ENCODE measurements at places on chromosomes 1 and 21.

GRCh38 chr1:26060832-26061574 is 6.4 kb downstream of the TRIM63 start:
- peaks cover 74% of the 10 kb centered on the region for H3K27me3 ChIP-seq
- no peak overlapping the region for H3K4me3 ChIP-seq
- no peak overlapping the region for H3K27ac ChIP-seq

DNA sequence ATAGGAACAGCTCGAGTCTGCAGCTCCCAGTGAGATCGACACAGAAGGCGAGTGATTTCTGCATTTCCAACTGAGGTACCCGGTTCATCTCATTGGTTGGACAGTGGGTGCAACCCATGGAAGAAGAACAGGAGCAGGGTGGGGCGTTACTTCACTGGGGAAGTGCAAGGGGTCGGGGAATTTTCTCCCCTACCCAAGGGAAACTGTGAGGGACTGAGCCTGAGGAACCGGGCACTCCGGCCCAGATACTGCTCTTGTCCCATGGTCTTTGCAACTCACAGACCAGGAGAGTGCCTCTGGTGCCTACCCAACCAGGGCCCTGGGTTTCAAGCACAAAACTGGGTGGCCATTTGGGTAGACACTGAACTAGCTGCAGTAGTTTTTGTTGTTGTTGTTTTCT is 307.1 kb downstream of the AMY1C start:
- H3K36me3 ChIP-seq, result no peaks in the 10 kb centered on the region
- no peak for DNase-seq
- no peak overlapping the region for H3K4me3 ChIP-seq
- no peaks in the 10 kb centered on the region for H3K27me3 ChIP-seq
- no peak overlapping the region for H3K27ac ChIP-seq
- no peaks in the 10 kb centered on the region for H3K4me1 ChIP-seq

DNA sequence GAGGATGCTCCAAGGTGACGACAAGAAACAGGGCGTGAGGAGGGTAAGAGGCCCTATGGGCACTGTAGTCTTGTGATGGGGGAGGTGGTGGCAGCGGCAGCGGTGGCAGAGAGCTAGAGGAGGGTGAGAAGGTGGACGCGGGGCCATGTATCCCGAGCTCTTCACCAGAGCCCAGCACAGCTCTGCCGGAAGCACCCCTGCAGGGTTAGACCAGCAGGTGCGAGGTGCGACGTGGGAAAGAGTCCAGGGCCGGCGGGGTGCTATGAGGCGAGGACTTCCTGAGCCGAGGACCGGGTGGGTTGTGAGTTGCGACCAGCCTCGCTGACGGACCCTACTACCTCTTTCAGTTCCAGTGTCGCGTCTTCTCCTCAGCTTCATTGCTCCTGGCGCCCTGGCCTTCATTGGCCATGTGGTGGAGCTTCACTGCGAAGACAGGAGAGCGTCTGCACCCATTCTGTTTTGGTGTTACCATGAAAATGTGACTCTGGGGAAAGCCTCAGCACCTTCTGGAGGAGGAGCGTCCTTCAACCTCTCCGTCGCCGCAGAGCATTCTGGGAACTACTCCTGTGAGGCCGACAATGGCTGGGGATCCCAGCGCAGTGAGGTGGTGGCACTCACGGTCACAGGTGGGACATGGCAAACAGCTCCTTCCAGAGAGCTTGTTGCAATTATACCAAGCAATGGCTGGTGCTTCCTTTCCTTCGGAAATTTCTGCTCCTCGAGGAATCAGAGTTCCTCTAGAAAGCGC is 67.9 kb upstream of the KIRREL1 start:
- H3K36me3 ChIP-seq, result no peaks in the 10 kb centered on the region
- no peak for DNase-seq
- H3K4me1 ChIP-seq, result no peaks in the 10 kb centered on the region

DNA sequence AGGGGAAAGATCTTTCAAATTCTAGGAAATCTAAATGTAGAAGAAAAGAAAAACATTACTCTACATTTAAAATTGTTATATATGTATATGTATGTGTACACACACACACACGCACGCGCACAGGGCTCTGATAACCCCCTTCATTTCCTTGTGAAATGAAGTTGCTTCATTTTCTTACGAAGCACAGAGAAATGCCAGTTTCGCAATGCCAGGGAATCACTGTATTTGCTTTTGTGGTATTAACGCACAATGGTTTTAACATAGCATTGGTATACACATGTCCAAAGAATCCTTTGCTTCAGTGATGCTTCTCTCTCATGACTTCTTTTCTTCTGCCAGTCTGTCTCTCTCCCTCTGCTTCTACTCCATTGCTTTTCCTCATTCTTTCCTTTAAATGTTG is 8.4 kb upstream of the DDAH1 start:
- H3K27ac ChIP-seq, result no peak overlapping the region
- peak; percentile 70 for DNase-seq
- H3K4me3 ChIP-seq, result no peak overlapping the region
- peaks cover 1% of the 10 kb centered on the region for H3K4me1 ChIP-seq
- H3K27me3 ChIP-seq, result no peaks in the 10 kb centered on the region

All from IMR-90 (cell line).